ENCODE measurements at places on chromosomes 6 and 20.

- DNase-seq, result no peak
Observed at GRCh38 chr20:60224914-60225313, 266.7 kb downstream of the CDH26 start.

DNA sequence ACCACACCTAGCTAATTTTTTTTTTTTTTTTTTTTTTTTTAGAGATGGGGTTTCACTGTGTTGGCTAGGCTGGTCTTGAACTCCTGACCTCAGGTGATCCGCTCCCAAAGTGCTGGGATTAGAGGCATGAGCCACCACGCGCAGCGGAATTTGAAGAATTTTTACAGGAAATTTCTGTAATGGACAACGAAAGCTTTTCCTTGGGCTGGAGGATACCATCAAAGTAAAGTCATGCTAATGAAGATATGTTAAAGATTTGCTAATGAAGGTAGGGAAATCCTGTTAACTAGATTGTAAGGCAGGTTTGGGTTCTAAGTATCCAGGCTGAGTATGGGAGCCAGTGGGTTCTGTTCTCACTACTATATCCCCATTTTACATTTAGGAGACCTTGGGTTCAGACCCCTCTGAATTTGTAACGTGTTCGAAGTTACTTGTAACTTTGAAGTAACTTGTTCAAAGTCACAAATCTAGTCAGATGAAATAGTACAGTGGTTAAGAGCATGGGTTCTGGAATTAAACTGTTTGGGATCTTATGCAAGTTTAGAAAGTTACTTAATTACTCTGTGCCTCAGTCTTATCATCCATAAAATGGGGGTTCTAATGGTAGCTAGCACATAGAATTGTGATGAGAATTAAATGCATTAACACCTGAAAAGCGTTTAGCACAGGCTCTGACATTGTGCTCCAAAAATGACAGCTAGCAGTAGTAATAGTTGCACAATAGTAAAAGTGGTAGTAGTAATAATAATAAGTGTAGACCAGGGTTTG is 123.4 kb upstream of the GPR6 start:
- DNase-seq, result no peak

DNA sequence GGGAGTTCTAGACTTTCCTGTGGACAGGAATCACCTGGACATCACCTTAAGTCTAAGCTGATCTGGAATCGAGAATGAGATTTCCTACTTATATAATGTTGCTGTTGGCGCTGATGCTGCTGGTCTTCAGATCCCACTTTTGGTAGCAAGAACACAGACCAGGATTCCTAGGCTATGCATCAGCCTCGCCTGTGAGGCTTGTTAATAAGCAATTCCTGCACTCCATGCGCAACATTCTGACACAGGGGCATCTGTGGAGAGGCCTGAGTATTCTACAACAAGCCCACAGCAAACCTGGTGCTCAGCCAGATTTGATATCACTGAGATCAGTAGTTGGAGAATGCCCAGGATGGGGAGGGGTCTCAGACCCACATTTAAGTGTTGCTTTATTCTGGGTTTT is 52.0 kb upstream of the TRIM26 start:
- DNase-seq, result no peak

GRCh38 chr6:71079677-71080076 is 122.8 kb upstream of the B3GAT2 start:
- DNase-seq, result no peak

DNA sequence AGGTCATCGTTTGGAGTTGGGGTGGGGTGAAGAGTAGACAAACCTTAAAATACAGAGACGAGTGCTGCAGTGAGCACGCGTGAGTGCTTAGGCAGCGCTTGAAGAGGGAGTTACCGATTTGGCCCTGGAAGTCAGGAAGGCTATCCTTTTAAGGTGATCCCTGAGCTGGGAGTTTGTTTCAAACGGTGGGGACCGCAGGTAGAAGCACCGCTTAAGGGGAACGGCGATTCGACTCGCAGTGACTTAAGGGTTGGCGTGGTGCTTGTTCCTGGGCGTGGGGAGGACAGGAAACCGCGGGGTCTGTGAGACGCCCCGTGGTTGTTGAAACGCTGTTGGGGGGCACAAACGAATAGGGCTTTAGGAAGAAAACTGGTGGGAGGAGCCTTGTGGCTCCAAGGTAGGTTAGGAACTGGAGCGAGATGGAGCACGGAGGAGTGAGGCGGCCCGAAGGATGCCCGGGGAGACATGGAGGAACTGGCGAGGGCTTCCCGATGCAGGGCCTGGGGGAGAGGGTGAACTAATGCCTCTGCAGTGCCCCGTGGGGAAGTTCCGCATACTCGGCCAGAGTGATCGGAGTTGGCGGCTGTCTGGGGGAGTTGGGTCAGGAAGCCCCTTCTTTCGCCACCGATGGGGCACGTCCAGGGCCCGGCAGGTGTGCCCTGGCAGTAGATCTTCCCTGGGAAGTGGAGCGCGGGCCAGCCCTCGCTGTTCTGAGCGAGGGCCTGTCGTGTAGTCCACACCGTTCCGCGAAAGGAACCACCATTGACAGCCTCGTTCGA is 1.3 kb upstream of the CDYL start:
- DNase-seq, result peak; percentile 4

GRCh38 chr6:143323729-143324470 is 126.6 kb downstream of the ADAT2 start:
- DNase-seq, result no peak
